ENCODE measurements at places on chromosomes 11 and 22. TPM values are rescaled to one million over a fixed set of nuclear protein-coding genes. Genes with fewer than 3 reads are reported as not detected.

The RPS6KB2 gene
- polyA plus RNA-seq, result 83.0 TPM

The DDI1 gene
- polyA plus RNA-seq, result not detected

The ATG16L2 gene
- polyA plus RNA-seq, result 8.0 TPM

The SEC14L6 gene
- not detected for polyA plus RNA-seq

The HEPHL1 gene
- 223 TPM for polyA plus RNA-seq

The OR51E2 gene
- polyA plus RNA-seq, result not detected

GRCh38 chr11:66531841-66532240, 14.0 kb downstream of the ZDHHC24 start:
- no peak for DNase-seq

- DNase-seq, result no peak
Measured at GRCh38 chr22:40567626-40568328, 68.7 kb downstream of the MRTFA start.

- DNase-seq, result no peak
Measured at GRCh38 chr11:132396318-132396717, 1025.9 kb downstream of the NTM start.

DNA sequence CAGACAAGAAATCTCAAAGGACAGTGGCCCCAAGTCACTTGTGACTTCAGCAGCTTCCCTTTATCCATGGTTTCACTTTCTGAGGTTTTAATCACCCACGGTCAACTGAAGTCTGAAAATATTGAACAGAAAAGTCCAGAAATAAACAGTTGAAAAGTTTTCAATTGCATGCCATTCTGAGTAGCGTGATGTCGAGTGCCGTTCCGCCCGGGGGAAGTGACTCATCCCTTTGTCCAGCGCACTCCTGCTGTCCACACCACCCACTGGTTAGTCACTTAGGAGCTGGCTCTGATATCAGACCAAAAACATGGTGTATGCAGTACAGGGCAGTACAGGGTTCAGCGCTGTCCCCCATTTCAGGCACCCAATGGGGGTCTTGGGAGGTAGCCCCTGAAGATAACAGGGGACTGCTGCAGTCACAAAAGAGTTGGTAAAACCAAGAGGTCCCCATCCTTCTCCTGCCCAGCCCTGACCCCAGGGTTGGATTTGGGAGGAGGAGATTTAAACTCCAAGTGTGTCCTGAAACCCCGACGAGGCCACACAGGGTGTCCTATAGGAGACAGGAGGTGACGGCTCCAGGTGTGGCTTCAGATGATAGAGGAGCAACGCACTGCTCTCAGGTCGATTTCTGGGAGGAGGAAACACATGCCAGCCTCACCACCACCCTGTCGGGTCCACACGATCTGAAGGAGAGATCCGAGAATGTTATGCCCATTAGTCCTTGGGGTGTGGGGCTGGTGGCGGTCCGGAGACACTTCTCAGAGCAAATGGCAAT, 390.1 kb downstream of the CTTN start:
- DNase-seq, result no peak

DNA sequence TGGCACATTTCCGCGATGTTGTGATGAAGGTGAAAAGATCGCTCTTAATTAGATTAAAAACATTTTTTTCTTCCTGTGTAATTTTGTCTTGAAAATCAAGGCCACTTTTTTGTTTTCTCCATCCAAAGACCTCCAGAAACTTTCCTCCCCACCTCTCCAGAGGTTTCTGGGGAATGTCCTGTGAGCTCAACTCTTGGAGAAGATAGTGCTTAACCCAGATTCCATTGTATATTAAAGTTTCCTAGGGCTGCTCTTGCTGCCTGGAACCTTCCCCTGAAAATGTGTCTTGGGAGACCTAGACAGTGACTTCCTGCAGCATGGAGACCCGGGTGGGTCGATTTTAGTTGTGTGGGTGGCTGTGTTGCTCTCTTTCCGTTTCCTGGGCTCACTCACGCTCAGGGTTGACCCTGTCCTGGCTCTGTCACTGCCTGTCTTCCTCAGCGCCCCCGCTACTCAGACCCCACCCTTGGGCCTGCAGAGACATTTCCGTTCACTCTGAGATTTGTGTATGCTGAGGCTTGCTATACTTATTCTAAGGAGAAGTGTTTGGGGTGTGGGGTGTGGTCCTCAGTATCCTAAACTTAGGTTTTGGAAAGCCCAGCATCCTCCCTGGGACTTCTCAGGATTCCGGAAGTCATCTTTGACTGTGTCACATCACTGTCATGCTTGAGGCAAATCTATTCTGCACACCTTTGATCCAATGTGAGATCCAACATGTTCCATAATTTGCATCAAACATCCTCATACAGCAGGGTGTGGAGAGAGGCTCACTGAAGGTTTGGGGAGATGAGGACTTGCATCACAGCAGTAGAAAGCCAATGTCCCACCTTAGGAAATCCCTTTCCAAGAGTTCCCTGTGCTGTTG, 47.2 kb downstream of the KCNQ1OT1 start:
- DNase-seq, result no peak

- no peak for DNase-seq
Measured at GRCh38 chr11:34266090-34266912, 91.5 kb downstream of the ABTB2 start.

GRCh38 chr11:34516247-34517040, 2.9 kb upstream of the ELF5 start:
- DNase-seq, result no peak

- DNase-seq, result no peak
Measured at GRCh38 chr11:69828971-69829344, 9.7 kb upstream of the FGF3 start.

DNA sequence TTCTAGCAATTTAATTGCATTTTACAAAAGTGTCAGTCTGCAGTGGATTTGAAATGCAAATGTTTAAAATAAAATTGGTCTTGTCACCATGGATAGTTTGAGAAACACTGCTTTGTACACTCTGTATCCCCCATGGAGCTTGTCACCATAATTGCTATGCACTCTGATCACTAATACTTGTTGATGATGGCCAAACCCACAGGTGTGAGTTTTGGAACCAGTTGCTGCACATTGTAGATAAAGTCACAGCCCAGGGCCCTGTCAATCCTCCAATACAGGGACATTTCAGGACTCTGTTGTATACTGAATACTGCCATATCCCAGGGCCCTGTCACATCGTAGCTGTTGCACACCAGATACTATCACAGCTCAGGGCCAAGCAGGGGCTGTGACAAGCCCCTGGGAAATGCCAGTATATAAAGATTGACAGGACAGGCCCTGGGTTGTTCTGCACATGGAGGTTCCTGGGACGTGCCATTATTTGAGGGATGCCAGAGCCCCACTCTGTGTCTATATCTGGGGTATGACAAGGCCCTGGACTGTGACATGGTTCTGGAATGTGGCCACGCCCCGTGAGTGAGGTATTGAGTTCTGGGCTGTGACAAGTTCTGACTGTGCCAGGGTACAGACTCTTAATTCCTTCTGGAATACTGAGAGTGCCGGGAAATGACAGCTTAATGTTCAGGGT, 27.9 kb upstream of the SMPD1 start:
- no peak for DNase-seq

- no peak for DNase-seq
Measured at GRCh38 chr11:62273789-62274275, 3.9 kb downstream of the SCGB2A2 start.

- DNase-seq, result no peak
Measured at GRCh38 chr11:111532365-111532709, 8.2 kb upstream of the LAYN start.

DNA sequence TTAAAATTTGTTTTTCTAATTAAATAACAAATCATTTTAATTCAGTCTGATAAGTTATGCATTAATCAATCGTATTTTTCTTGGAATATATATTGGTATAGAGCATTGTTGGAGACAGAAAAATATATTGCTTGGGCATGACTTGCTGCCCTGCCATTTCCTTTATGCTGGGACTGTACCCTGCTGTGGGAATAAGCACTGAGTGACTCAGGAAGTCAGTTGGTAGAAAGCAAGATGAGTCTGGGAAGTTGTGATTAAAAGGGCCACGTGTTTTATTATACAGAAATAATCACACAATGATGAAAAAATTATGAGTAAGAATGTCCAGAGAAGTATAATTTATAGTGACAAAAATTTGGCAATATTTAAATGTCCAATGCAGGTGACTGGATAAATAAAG, 139.5 kb downstream of the KIF18A start:
- no peak for DNase-seq

- no peak for DNase-seq
Measured at GRCh38 chr22:43297270-43298061, 45.7 kb downstream of the SCUBE1 start.

- no peak for DNase-seq
Measured at GRCh38 chr22:39309881-39310714, 9.3 kb downstream of the RPL3 start.

GRCh38 chr11:123187665-123188507, 7.2 kb downstream of the CLMP start:
- no peak for DNase-seq
